ENCODE measurements at places on chromosomes 13 and 19.

DNA sequence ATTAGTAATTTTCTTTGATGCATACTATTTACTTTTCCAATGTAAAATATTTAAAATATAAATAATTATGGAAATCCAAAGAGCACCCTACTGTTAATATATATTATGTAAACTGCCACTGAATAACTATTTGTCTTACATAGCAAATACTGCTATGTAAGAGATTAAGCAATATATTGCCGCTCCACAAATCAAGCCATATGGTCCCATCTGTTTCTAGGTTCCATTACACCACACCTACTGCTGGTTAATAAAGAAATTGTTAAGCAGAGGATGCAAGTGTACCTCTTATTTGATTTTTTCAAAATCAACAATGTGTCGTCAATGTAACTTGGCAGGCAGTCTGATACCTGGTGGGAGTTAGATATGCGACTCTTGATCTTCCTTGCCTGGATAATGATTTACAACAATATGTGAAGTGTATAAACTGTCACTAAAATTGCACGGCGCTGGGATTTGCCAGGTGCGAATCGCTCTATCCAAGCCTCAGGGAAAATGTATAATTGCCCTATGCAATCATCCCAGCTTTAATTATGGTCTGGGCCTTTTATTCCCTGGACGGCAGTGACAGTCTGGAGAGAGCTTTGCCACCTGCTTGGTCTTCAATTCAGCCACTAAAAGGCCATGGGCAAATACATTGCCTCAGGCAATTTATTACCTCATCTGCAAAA is 16.0 kb downstream of the SMAD9 start:
- no peaks in the 10 kb centered on the region for H3K27me3 ChIP-seq
- H3K36me3 ChIP-seq: peaks cover 22% of the 10 kb centered on the region
- no peak overlapping the region for H3K27ac ChIP-seq
- no peak for DNase-seq

DNA sequence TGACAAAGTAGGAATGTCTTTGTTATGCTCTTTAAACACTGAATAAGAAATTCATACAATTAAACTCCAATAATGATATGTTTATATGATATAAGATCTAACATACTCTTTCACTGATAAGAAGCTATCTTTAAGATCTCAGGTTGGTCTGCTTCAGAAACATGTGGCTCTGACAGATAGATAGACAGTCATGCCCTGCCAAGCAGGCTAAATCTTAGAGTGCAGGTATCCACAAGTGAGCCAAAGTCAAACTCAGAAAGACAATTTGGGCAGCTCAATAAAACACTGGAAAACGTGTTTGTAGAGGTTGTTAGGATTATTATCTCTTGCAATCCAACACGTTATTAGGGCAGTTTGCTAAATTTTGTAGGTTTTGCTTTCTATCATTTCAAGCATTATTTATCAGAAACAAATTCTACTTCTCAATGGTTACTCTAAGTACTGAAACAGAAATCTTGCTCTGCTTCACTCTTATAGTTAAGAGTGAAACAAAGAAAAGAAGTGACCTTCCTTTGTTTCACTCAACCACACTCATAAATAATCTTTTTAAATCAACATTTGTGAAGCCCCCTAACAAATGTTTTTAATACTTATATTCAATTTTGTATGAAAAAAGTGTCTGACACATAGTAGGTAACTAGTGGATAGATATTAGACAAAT is 1255.6 kb downstream of the DIAPH3 start:
- no peaks in the 10 kb centered on the region for H3K4me1 ChIP-seq
- no peak for DNase-seq
- no peak overlapping the region for H3K4me3 ChIP-seq

GRCh38 chr19:40907968-40908735 is 26.1 kb upstream of the CYP2A7 start:
- peaks cover 28% of the 10 kb centered on the region for H3K27me3 ChIP-seq
- DNase-seq: no peak
- H3K4me1 ChIP-seq: no peaks in the 10 kb centered on the region
- H3K36me3 ChIP-seq: no peaks in the 10 kb centered on the region
- no peak overlapping the region for H3K4me3 ChIP-seq

- H3K27ac ChIP-seq: no peak overlapping the region
- no peak overlapping the region for H3K4me3 ChIP-seq
- DNase-seq: peak; percentile 37
- H3K4me1 ChIP-seq: peaks cover 27% of the 10 kb centered on the region
- H3K36me3 ChIP-seq: peaks cover 23% of the 10 kb centered on the region
Measured at GRCh38 chr19:31338069-31338776, 11.0 kb downstream of the TSHZ3 start.

GRCh38 chr13:99709134-99709533 is 207.9 kb downstream of the TM9SF2 start:
- DNase-seq: no peak
- H3K4me3 ChIP-seq: no peak overlapping the region
- no peaks in the 10 kb centered on the region for H3K4me1 ChIP-seq
- peaks cover 42% of the 10 kb centered on the region for H3K27me3 ChIP-seq
- H3K36me3 ChIP-seq: no peaks in the 10 kb centered on the region

GRCh38 chr19:47878906-47879305 is 7.2 kb downstream of the SULT2A1 start:
- no peak for DNase-seq
- no peaks in the 10 kb centered on the region for H3K4me1 ChIP-seq
- H3K27me3 ChIP-seq: 0 out of 2 replicates have a peak, but pooled peaks cover 4% of the 10 kb centered on the region
- no peaks in the 10 kb centered on the region for H3K36me3 ChIP-seq
- no peak overlapping the region for H3K27ac ChIP-seq

DNA sequence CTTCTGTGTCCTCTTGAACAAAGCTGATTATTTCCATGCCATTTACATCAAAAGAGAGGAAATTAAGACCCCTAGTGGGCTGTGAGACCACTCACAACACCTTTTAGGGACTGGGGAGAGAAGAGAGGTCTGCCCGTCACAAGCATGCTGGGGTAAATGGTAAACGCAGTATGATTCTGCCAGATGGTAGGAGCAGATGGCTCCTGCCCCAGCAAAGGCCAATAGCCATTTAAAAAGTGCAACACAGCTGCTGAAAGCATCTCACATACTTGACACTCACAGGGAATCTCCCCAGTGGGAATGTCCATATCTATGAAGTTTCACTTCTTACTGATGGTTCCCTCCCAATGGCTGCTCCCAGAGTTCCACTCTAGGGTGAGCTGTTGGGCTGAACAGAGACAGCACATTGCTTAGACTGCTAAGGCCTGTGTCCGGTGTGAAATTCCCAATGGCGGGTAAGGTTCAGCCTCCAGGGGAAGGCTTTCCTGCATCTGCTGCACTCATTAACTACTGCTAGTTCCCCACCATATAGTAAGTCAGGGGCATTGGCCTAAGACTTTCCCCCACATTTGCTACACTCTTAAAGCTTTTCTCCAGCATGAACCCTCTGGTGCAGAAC is 7.4 kb downstream of the ZNF671 start:
- peaks cover 33% of the 10 kb centered on the region for H3K36me3 ChIP-seq
- no peak overlapping the region for H3K27ac ChIP-seq
- H3K27me3 ChIP-seq: no peaks in the 10 kb centered on the region
- DNase-seq: peak; percentile 11
- H3K4me3 ChIP-seq: no peak overlapping the region

GRCh38 chr19:17325881-17326594 is 8.6 kb downstream of the ANO8 start:
- no peak overlapping the region for H3K27ac ChIP-seq
- peaks cover 28% of the 10 kb centered on the region for H3K36me3 ChIP-seq
- H3K27me3 ChIP-seq: no peaks in the 10 kb centered on the region
- no peak for DNase-seq

DNA sequence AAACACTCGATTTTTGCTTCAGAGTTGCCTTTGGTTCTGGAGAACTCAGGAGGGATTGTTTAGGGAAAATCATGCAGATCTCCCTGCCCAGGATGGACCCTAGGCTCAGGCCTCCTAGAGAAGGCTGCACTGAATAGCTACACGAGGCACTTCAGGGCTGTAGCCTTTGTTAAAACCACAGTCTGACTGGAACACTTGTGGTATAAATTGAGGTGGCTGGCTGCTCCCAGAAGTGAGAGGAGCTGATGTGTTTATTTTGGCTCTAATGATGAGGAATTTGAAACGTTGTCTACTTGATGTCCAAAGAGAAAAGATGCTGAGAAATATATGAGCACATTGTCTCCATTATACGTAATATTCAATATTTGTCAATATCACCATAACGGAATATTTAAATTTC is 762.1 kb upstream of the ARGLU1 start:
- no peaks in the 10 kb centered on the region for H3K36me3 ChIP-seq
- no peak for DNase-seq
- H3K4me3 ChIP-seq: no peak overlapping the region
- no peaks in the 10 kb centered on the region for H3K4me1 ChIP-seq
- no peak overlapping the region for H3K27ac ChIP-seq

GRCh38 chr13:76937281-76937820 is 11.0 kb upstream of the ACOD1 start:
- H3K4me1 ChIP-seq: no peaks in the 10 kb centered on the region
- H3K27me3 ChIP-seq: no peaks in the 10 kb centered on the region
- no peak for DNase-seq
- no peaks in the 10 kb centered on the region for H3K36me3 ChIP-seq
- H3K4me3 ChIP-seq: no peak overlapping the region

DNA sequence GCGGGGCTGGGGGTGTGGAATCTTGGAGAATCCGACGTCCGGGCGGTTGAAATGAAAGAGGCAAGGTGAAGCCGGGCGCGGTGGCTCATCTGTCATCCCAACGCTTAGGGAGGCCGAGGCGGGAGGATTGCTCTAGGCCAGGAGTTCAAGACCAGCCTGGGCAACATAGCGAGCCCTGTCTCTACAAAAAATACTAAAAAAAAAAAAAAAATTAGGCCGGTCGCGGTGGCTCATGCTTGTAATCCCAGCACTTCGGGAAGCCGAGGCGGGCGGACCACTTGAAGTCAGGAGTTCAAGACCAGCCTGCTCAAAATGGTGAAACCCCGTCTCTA is 225 bp upstream of the GARIN5A start:
- no peaks in the 10 kb centered on the region for H3K27me3 ChIP-seq
- peaks cover 10% of the 10 kb centered on the region for H3K4me1 ChIP-seq
- no peak for DNase-seq

DNA sequence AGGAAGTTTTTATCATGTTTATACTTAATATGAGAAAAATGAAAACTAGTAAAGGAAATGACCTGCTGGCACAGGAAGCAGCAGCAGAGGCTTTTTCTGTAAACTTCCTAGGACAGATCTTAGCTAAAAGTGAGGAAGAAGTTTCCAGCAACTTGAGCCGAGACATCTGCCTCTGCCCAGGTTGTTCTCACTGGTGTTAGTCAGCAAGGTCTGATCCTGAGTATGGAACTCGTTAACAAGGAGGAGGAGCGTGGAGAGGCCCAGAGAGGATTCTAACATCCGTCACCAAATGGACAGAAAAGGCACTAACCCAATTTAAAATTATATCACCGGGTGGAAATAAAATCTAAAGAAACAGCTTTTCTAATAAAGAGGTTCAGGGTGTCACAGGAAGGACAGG is 43.6 kb downstream of the PHF11 start:
- 0 out of 2 replicates have a peak overlapping the region, but pooled peaks have one; percentile 83 for H3K27ac ChIP-seq
- H3K27me3 ChIP-seq: no peaks in the 10 kb centered on the region
- DNase-seq: no peak
- H3K4me1 ChIP-seq: peaks cover 15% of the 10 kb centered on the region
- peaks cover 26% of the 10 kb centered on the region for H3K36me3 ChIP-seq
